ENCODE measurements at places on chromosomes 4 and X.

- no peak for DNase-seq
Measured at GRCh38 chr4:4338210-4339001, 48.4 kb downstream of the ZBTB49 start.

DNA sequence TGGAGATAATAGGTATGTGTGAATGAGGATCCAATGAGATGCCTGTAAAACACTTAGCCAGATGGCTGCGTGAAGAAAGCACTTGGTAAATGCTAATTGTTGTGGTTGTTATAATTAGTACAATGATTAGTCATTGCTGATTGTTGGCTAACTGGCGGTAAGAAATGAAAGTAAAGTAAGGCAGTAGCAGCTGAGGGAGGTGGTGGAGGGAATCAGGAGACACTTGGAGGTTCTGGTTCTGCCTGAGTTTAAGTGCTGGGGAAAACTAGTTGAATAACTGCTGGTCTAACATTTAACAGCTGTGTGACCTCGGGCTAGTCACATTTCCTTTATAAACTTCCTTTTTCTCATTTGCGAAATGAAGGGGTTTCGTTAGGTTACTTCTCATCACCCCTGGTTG is 30.9 kb downstream of the CD38 start:
- no peak for DNase-seq

DNA sequence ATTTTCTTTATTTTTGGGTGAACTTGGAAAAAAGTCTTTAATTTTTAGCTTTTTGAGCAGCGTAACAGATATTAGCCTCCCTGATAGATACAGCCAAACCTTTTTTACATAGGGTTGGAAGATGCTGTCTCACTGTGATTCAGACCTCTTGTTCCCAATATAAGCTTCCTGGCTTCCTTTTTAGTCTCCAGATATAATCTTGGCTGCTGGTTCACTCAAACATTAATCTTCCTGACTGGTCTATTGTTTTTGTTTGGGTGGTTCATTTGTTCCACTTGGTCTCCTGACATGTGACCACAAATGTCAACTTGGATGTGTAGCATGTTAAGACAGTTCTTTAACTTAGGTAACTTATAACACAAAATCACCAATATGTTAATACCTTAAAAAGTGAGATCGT is 23.0 kb downstream of the RPA4 start:
- DNase-seq = no peak

DNA sequence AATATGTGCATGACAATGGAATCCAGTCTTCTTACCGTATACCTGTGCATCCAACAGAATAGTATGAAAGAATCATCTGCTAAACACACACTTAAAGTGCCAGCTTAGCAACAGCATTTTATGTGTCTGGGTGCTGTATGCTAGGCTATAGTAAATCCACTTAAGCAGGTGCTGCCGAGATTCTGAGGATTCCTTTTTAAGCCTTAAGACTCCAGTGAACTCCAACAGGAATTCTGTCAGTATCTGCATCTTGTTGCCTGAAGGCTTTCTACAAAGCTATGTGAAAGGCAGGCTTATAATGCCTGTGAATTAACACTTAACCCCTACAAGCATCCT is 1076.4 kb upstream of the PABPC4L start:
- no peak for DNase-seq

DNA sequence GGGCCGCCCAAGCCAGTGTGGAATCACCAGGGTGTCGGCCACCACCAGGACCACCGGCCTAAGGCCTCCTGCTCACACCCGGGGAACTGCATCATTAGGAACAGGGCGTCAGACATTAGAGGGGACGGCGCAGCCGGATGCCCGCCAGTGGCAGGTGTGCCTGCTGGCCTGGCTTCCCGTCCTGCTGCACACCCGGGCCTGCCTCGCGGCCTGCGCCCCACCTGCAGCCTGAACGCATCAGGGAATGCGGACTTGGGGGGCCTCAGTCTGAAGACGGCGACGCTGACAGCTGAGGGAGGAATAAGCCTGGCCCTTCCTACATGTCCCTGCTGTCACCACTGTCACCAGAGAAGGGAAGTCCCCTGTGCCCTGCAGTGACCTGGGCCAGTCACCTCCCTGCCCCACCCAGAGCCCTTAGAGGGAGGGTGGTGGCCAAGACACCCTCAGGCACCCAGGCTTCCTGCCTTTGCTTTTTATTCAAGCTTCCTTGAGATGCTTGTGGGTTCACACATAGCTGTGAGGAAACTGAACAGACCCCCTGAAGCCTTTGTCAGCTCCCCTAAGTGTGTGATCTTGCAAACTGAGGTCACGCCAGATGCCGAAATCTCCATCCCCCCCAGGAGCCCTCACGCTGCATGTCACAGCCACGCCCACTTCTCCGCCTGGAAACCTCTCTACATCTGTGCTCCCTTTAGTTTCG is 3.2 kb downstream of the DGKQ start:
- no peak for DNase-seq

GRCh38 chr4:991451-992296 is 1.5 kb downstream of the SLC26A1 start:
- no peak for DNase-seq

GRCh38 chr4:35503435-35503834 is 740.9 kb downstream of the ARAP2 start:
- no peak for DNase-seq

GRCh38 chrX:311156-312129 is 7.2 kb downstream of the GTPBP6 start:
- no peak for DNase-seq

All from T-helper 17 cell (primary cell).